ENCODE measurements at places on chromosomes 2 and 18.

GRCh38 chr2:229794636-229795035, 80.3 kb upstream of the DNER start:
- DNase-seq: no peak

DNA sequence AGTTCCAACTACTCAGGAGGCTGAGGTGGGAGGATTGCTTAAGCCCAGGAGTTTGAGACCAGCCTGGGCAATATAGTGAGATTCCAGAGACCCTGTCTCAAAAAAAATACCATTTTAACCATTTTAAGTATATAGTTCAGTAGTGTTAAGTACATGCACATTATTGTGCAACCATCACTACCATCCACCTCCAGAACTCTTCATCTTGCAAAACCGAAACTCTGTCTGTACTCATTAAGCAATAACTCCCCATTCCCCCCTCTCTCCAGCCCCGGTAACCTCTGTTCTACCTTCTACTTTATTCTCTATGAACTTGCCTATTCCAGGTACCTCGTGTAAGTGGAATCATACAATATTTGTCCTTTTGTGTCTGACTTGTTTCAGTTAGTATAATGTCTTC, 86.4 kb downstream of the GFPT1 start:
- DNase-seq: no peak

- no peak for DNase-seq
Observed at GRCh38 chr2:187470698-187471097, 22.6 kb upstream of the CALCRL start.

DNA sequence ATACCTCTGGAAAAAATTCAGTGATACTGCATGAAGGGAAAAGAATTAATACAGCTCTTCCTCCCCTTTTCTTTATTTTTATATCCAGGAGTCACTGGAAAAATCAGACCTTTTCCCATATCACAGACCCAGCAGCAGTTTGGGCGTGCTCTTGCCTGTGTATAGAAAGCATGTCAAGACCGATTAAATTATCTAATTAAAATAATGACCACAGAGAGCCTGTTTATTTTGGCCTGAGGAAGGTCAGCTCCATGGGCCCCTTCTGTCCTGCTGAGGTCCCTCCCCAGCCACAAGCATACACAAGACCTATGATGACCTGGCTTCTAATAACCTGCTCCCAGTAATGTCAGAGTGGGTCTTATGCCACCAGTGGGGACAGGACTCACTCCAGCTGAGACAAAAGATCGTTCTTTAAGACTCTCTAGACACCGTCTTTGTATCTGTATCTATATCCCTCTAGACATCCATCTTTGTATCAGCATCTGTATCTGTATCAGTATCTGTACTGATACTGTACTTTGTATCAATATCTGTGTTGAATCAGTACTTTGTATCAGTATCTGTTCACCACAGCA, 147.8 kb downstream of the VAPA start:
- no peak for DNase-seq

GRCh38 chr18:7645756-7646155, 78.6 kb downstream of the PTPRM start:
- no peak for DNase-seq

DNA sequence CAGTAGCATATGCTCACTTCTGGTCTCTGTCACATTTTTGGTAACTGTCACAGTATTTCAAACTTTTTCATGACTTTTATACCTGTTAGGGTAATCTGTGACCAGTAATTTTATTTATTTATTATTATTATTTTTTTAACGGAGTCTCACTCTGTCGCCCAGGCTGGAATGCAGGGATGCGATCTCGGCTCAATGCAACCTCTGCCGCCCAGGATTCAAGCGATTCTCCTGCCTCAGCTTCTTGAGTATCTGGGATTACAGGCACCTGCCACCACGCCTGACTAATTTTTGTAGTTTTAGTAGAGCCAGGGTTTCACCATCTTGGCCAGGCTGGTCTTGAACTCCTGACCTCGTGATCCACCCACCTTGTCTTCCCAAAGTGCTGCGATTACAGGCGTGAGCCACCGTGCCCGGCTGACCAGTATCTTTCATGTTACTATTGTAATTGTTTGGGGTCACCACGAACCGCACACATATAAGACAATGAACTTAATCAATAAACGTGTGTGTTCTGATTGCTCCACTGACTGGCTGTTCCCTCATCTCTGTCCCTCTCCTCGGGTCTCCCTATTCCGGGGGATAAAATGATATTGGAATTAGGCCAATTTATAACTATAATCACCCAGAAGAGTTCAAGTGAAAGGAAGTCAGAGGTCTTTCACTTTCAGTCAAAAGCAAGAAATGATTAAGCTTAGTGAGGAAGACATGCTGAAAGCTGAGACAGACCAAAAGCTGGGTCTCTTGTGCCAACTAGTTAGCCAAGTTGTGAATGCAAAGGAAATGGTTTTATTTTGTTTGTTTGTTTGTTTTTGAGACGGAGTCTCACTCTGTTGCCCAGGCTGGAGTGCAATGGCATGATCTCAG, 22.9 kb downstream of the TGIF1 start:
- DNase-seq: no peak

GRCh38 chr18:42351455-42351854, 396.4 kb downstream of the PIK3C3 start:
- no peak for DNase-seq

- DNase-seq: no peak
Observed at GRCh38 chr2:175535631-175536030, 354.1 kb upstream of the ATP5MC3 start.

- no peak for DNase-seq
Observed at GRCh38 chr2:7719876-7720275, 802.7 kb downstream of the RNF144A start.

DNA sequence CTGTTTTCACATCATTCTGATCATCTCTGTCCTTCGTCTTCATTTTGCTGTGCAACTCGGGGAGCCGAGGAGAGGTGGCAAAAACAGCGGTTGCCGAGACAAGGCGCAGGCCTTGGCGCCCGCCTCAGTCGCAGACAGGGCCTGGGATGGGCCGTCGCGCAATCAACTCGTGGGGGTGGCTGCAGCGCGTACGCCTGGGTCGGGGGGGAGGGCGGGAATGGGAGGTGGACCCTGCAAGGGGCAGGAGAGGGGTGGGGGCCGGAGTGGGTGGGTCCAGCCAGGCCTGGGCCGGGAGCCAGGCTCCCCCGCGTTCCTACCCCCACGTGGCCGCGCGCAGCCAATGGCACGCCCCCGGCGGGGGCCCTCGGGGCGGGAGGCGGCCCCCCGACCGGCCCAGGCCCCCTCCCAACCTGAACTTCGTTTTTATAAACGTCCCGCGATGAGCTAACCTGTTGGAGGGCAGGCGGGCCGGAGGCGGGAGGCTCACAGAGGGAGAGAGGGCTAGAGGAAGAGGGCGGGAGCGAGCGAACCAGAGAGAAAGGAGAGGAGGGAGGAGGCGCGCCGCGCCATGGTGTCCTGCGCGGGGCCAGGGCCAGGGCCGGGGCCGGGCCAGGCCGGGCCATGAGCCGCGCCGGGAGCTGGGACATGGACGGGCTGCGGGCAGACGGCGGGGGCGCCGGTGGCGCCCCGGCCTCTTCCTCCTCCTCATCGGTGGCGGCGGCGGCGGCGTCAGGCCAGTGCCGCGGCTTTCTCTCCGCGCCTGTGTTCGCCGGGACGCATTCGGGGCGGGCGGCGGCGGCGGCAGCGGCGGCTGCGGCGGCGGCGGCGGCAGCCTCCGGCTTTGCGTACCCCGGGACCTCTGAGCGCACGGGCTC, at the start of gene HOXD13:
TSS of gene HOXD13 (plus strand) at position 452 of the 875 bp plus-strand sequence. CDS start at position 622, 170 bp downstream.
- DNase-seq: no peak

DNA sequence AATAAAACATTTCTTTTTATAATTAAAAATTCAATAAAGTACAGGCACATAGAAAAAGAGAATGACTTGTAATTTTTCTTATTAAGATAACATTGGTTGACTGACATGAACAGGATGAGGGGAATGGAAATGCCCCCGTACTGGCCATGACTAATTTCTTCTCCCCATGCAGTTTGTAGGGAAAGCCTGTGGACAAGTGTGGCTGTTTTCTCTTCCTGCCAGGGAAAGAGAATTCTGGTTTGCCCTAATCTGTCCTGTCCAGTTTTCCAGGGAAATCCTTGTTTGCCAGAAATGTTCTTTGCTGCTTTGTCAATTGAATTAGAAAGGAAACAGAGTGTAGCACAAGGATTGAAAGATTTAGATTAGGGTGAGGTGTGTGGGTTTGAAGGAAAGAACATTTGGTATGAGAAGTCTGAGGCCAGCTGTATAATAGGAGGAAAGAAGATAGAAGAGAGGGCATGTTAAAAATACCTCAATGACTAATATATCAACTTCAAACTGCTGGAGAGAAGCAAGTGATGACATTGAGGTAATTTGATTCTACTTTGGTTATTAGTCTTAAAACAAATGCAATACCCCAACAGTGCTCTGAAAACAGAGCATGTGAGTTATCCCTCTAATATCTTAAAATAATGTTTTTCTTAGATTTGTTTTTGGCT, 593.9 kb upstream of the ZNF804A start:
- no peak for DNase-seq

DNA sequence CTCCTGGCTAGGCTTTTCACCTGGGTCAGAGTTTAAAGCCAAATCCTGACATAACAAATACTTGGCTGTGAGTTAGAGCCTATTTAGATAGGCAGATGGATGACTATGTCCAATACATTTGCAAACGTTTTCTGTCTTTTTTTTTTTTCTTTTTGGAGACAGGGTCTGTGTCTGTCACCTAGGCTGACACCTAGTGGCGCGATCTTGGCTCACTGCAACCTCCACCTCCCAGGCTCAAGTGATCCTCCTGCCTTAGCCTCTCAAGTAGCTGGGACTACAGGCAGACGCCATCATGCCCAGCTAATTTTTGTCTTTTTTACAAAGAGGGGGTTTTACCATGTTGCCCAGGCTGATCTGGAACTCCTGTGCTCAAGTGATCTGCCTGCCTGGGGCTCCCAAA, 124.8 kb downstream of the DYM start:
- no peak for DNase-seq

GRCh38 chr2:43412114-43412753, 183.6 kb downstream of the THADA start:
- DNase-seq: no peak

DNA sequence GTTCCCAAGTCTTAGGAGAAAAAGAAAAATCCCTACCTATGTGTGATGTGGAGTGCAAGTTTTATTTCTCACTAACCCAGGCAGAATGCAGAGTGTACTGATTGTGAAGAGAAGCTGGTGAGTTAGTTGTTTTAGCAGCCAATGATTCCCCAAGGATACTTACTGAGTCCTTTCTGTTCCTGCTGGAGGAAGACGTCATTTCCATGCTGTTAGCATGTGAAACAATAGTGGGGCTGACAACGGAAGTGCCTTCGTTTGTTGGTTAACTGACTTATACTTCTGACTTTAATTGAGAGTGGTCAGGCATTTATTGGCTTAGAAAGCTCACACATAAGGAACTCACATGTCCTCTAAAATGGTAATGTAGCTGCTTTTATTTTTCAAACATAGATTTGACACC, 180.6 kb downstream of the MC4R start:
- DNase-seq: no peak

- no peak for DNase-seq
Observed at GRCh38 chr2:36541891-36542595, 55.9 kb downstream of the FEZ2 start.
